MG63 (cell line): ENCODE measurements at places on chromosomes 12 and 14. TPM values are rescaled to one million over a fixed set of nuclear protein-coding genes. Genes with fewer than 3 reads are reported as not detected.

DNA sequence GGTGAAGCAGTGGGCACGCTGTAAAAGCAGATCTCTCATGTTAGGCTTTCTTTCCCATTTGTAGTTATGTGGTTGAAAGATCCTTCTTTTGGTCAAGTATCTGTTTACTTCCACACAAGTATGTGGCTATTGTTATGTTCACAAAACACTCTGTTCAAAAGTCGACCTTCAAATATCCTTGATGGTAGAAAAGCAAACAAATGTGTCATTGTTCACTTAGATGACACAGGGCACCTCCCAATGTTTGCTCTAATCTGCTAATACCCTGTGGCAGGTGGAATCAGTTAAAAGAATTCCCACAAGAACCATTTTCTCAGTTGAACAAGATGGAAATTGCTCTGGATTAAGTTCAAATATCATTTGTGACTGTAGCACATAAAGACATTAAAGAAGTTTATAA lies 43.6 kb upstream of the NAA30 start:
- no peak for DNase-seq

DNA sequence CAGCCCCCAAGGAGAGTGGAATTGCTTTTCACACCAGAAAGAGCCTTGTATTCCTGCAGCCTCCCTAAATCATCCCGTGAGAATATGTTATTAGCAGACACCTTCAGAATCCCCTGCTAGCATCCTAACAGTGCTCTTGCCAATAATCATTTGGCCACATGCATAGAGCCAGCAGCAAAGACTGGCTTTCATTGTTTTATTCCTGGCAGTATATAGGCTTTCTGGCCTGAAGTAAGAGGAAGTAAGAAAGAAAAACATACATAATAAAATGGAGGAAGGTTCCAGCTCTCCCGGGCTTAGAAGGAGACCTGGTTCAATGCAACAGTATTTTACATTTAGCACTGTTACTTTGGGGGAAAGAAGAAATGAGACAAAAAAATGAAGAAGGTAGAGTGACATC lies 176.7 kb upstream of the ATF7IP start:
- no peak for DNase-seq

GRCh38 chr12:105922670-105923102 lies 216.1 kb downstream of the NUAK1 start:
- DNase-seq: peak; percentile 50

GRCh38 chr14:101236496-101237251 lies 324.6 kb upstream of the DIO3 start:
- DNase-seq: no peak

GRCh38 chr12:132282950-132283771 lies 46.2 kb downstream of the GALNT9 start:
- no peak for DNase-seq

- DNase-seq: no peak
These were observed 146.1 kb upstream of the FGD4 start for GRCh38 chr12:32253154-32253790.

- DNase-seq: no peak
These were observed 5.9 kb downstream of the SEC23A start for GRCh38 chr14:39097159-39097558.

- no peak for DNase-seq
These were observed 63.2 kb upstream of the SLC24A4 start for GRCh38 chr14:92259613-92260357.

DNA sequence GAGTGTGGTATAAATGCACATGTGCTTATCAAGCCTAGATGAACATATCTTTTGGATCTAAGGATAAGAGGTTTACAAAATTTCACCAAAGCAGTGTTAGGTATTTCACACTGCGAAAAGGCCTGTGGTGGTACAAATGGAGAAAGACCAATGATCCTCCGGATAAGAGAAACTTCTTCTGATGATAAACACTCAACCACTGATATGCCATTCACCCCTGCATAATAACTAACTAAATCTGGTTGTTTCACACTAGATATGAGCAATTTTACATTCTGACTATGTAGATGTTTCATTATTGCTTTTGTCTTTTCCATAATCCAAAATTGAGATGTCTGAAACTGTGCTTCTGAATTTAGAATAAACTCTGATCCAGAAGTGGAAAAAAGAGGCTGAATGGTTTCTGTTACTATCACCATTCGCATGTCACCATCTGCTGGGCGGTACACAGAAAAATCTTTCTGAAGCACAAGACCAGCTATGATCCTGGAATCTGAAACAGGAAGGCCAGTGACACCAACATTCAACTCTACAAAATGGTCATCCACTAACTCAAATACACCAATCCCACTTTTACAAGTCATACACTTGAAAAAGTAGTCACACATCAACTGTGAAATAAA lies 1.3 kb downstream of the BBS10 start:
- peak; percentile 23 for DNase-seq

- DNase-seq: no peak
These were observed 59.1 kb upstream of the PCED1B start for GRCh38 chr12:47020211-47020821.

- DNase-seq: no peak
These were observed 207.7 kb downstream of the TTC8 start for GRCh38 chr14:89032086-89032649.

DNA sequence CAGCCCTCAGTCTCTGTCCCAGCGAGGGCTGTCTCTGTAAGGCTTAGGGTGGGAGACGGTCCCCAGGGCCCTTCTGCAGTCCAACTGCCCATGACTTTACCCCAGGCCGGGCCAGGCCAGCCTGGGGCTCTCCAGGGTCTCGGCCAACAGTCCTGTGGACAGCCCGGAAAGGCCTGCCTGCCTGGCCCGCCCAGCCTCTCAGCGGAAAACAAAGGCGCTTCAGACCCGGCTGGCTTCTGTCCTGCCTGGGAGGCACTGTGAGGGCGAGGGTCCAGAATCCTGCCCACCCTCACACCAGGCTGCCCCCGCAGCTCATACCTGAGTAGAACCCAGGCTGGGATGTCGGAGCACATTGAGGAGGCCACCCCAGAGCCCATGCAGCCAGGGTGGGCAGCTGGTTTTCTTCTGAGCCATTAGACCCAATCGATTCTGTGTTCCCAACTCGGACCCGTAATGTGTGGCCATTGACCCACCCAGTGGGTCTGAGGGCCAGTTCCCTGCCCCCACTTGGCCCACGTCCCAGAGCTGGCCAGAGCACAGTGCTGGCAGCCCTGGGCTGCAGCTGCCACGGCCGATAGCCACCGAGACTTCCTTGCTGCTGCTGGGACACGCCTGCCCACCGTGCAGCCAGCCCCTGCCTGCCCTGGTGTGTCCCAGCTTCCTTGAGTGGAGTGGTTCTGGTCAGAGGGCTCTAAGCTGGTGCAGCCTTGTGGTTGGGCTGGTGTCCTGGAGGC lies 1.6 kb downstream of the CRIP2 start:
- peak; percentile 74 for DNase-seq

GRCh38 chr14:31326111-31326510 lies 94.2 kb downstream of the HEATR5A start:
- no peak for DNase-seq

DNA sequence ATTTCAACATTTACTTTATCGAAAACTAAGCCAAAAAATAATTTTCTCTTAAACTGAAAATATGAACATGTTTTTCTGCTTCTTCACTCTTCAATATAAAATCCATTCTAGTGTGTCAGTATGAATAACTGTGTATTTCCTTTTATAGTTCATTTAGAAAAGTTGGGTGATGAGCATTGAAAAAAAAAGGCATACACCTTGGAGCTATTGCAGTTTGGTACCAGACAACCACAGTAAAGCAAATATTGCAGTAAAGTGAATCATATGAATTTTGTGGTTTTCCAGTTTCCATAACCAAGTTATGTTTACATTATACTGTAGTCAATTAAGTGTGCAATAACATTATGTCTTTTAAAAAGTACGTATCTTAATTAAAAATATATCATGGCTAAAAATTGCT lies 195.0 kb upstream of the FOXG1 start:
- DNase-seq: no peak

DNA sequence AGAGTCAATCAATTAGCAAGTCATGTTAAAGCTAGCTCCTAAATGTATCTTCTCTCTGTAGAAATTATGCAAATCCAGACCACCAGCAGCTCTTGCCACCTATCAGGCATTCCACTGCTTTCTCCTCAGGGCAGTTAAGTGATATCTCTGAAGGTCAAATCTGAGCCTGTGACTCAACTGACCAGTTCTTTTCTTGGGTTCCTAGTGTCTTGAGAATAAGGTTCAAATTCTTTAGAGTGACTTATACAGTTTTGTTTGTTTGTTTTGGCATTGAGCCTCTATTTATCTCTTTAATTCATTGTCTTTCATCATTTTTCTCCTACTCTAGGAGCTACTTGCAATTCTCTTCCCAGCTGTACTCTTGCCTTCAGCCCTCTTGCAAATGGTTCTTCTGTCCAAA lies 2.5 kb upstream of the LRIG3 start:
- DNase-seq: peak; percentile 22

- DNase-seq: no peak
These were observed 7.5 kb downstream of the APPL2 start for GRCh38 chr12:105228494-105228893.

Gene KRT83
- not detected in 2 replicates for total RNA-seq

Gene ACVR1B
- total RNA-seq: 0.57 and 1.9 TPM in 2 replicates

Gene ZNF605
- 3.9 and 6.0 TPM in 2 replicates for total RNA-seq

Gene ANG
- 0.42 and 3.2 TPM in 2 replicates for total RNA-seq
